CD4-positive, alpha-beta T cell treated with Interleukin-12 subunit alpha and Interleukin-12 subunit beta, for 1 hour (primary cell): ENCODE measurements at places on chromosomes 5 and 9.

GRCh38 chr5:11415751-11416150 lies 488.5 kb downstream of the CTNND2 start:
- DNase-seq = no peak

GRCh38 chr9:77947651-77948050 lies 84.0 kb downstream of the GNAQ start:
- no peak for DNase-seq

DNA sequence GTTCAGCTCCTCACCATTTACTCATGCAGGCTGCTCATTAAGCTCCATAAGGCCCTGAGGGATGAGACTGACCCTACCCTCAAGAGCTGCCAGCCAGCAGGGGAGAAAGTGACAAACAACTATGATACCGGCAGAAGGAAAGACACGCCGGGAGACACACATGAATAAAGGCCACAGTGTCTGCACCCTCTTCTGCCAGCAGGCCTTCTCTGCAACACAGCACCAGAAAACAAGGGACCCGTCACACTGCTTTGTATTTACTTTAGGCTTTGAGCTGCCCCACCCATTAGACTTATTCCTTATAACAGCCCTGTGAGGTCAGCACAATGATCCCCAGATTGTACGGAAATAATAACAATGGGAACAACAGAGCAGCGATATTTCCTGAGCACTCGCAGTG lies 7.2 kb downstream of the GABBR2 start:
- DNase-seq = no peak

GRCh38 chr9:69421908-69422801 lies 97.1 kb downstream of the ENTREP1 start:
- peak; percentile 48 for DNase-seq

GRCh38 chr5:146796911-146797310 lies 81.6 kb downstream of the PPP2R2B start:
- no peak for DNase-seq

GRCh38 chr5:122565331-122565730 lies 209.5 kb upstream of the SNX2 start:
- no peak for DNase-seq

DNA sequence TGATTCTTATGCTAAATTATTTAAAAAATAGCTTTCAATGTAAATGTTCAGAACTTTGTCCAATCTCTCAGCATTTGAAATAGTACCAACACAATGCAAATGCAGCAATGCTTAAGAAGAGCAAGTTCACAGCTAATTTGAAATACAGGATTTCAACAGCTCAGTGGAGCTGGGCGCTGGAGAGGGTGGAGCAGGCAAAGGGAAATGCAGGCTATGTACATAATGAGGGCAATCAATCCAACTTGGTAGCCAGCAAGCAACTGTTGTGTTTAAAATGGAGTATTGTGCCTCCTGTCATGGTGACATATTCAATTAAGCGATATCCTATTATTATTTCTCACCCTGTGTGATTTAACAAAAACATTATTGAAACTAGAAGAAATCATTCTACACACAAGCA lies 568.8 kb downstream of the PSAT1 start:
- no peak for DNase-seq

- no peak for DNase-seq
Observed at GRCh38 chr9:130634191-130634768, 30.1 kb upstream of the PRDM12 start.
